Activated CD4-positive, alpha-beta T cell treated with anti-CD3 and anti-CD28 coated beads for 36 hours (primary cell): ENCODE measurements at places on chromosomes 3 and 15. TPM values are rescaled to one million over a fixed set of nuclear protein-coding genes. Genes with fewer than 3 reads are reported as not detected.

Gene CTXND1
- total RNA-seq, result not detected

Gene GPR87
- total RNA-seq, result 2.3 TPM

Gene ARGFX
- total RNA-seq, result not detected

Gene C3orf33
- 1.6 TPM for total RNA-seq

Gene PGBD4
- total RNA-seq, result 2.3 TPM

Gene GP5
- 0.39 TPM for total RNA-seq

Gene CCDC71
- 22.2 TPM for total RNA-seq

Gene DNASE1L3
- total RNA-seq, result not detected

Gene CXCR6
- total RNA-seq, result 0.85 TPM

- no peak for DNase-seq
These were observed 9.6 kb downstream of the CMC1 start for GRCh38 chr3:28250999-28251398.

- no peak for DNase-seq
These were observed 8.2 kb downstream of the LRIG1 start for GRCh38 chr3:66492672-66493071.

DNA sequence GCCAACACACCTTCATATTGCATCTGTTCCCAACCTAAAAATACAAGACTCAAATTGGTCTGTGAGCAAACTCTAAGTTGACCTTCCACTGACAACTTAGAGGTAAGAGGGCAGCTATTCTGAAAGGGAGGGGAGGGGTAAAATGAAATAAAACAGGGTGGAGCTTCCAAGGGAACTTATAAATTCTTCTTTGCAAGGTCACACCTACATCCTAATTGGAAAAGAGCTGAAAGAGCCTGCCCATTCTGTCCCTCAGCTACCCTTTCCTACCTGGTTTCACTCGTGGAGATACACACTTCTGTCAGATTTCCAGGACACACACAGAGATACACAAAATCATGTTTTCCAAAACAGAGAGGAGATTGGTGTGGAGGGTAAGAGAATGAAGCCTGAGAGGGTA is 1.0 kb downstream of the ILDR1 start:
- DNase-seq, result no peak

- no peak for DNase-seq
These were observed 7.5 kb downstream of the DET1 start for GRCh38 chr15:88538972-88539371.

DNA sequence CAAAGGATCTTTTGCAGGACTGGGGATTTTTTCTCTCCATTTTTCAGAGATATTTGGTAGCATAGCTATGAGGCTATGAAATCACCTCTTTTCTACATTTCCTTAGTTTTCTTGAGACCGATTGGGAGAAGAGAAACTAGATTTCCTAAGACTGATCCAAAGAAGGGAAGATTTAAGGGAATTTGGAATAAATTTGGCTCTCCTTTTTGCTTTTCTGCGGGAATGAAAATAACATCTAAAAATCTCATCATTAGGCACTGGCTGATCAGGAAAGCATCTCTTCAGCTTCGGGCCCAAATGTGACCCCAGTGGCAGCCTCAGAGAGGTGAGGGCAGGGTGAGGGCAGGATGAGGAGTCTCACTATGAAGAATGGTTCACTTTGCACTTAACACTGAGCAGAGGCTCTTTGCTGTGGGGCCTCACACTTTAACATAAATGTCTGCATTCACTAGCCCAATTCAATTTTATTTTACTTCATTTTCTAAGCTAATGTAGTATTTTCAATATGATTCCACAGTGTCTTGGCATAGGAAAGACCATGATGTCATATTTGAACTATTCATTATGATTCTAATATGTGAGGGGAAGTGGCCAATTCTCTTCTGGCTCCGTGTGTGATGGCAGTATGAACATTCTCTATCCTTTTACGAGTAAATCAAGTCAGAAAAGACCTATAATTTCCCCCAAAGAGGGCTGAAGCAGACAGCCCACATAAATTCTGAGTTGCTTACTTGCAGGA is 193.2 kb downstream of the MEX3B start:
- no peak for DNase-seq

DNA sequence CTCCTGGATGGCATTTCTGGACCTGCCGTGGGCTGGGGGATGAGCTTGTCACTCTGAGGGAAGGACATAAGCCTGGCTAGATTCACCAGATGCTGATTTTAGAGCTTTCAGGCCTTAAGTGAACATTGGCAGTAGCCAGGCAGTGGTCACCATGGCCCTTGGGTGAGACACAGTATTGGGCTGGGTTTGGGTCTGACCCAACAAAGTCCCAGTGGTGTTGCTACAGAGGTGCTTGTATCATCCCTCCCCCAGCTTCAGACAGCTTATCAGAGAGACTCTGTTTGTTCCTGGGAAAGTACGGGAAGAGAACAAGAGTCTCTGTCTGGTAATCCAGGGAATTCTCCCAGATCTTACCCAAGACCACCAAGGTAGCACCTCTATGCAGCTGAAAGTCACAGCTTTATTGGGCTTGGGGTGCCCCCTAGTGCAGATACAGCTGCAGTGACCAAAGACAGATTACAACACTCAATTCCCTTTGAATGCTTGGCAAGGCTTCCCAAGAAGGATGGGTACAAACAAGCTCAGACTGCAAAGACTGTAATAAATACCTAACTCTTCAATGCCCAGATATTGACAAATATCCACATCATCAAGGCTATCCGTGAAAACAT is 9.8 kb upstream of the RUVBL1 start:
- DNase-seq, result peak; percentile 55

GRCh38 chr3:172596394-172596706 is 73.1 kb upstream of the TNFSF10 start:
- DNase-seq, result no peak

DNA sequence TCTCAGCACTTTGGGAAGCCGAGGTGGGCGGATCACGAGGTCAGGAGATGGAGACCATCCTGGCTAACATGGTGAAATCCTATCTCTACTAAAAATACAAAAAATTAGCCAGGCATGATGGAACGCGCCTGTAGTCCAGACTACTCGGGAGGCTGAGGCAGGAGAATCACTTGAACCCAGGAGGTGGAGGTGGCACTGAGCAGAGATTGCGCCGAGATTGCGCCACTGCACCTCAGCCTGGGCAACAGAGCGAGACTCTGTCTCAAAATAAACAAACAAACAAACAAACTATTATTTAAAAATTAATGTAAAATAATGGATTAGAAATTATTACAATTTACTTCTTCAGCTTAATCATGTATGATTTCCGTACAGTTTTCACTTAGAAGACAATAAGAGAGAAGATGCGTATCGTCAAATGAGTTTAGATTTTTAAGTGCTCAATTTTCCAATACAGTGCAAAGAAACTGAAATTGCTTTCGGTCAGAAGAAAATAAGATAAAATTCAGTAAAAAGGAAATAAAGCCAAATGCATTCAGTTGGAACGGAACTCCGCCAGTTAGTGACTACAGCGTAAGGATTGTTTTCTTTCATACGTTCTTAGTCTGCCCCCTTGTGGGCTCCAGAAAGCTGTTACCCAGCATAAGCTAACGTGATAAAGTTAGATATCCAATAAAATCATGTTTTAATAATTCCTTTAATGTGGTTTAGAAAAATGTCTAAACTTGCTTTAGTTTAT is 24.8 kb downstream of the AADAC start:
- DNase-seq, result peak; percentile 56

GRCh38 chr15:28252831-28253230 is 69.1 kb downstream of the HERC2 start:
- no peak for DNase-seq

- peak; percentile 44 for DNase-seq
These were observed 9.0 kb upstream of the SMAD6 start for GRCh38 chr15:66692808-66693596.

GRCh38 chr15:68389936-68390817 is 41.8 kb downstream of the ITGA11 start:
- peak; percentile 28 for DNase-seq

GRCh38 chr15:33454996-33455395 is 144.2 kb downstream of the RYR3 start:
- no peak for DNase-seq

DNA sequence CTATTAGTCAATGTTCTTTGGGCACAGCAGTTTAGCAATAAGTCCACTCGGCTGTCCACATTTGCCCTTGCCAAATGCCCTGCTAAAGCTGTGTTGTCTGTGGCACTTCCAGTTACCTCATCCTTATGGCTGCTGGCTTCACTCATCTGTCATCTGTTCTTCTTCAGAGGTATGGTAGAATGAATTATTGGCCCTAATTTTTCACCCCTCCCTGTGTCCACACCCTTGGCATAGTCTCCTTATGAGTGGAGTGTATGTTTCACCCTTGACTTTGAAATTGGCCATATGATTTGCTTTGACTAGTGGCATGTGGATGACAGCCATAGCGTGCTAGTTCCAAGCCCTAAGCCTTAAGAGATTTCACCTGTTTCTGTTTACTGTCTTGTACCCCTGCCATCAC is 72.1 kb upstream of the EPHB1 start:
- DNase-seq, result no peak

DNA sequence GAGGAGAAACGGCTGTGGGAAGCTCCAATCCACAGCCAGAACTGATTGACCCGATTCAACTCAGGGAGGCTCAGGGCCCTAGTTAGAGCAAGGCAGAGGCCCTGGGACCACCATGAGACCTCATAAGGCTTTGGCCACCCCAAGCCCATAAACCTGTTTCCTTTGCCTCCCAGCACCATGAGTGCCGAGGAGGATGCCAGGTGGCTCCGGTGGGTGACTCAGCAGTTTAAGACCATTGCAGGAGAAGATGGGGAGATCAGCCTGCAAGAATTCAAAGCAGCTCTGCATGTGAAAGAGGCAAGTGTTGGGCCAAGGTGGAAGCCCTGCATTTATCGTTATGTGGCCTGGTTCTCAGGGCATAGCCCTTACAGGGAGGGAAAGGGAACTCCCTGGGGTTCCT is 11.9 kb downstream of the NOX5 start:
- DNase-seq, result no peak

- DNase-seq, result no peak
These were observed 731.1 kb downstream of the EDEM1 start for GRCh38 chr3:5918626-5919025.

- DNase-seq, result peak; percentile 71
These were observed 2.8 kb downstream of the EFHB start for GRCh38 chr3:19931180-19931692.

- DNase-seq, result peak; percentile 81
These were observed 35.4 kb downstream of the ACP3 start for GRCh38 chr3:132352556-132353143.

DNA sequence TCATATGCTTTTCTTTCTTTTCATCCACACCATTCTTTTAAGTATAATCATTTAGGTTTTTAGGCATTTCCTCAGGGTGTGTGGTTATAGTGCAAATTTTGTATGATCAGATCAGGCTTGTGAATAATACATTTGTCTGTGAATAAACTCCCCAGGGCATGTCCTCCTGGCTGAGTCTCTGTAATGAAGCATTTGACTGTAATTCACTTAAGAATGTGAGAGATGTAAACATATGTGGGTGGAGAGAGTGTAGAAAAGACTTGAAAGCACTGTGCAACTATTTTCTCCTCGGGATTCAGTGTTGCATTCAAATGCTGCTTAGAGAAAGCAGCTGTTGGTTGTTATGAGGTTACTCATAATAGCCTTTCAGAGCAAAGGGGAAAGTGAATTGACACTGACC is 996.5 kb downstream of the TUSC7 start:
- DNase-seq, result no peak

DNA sequence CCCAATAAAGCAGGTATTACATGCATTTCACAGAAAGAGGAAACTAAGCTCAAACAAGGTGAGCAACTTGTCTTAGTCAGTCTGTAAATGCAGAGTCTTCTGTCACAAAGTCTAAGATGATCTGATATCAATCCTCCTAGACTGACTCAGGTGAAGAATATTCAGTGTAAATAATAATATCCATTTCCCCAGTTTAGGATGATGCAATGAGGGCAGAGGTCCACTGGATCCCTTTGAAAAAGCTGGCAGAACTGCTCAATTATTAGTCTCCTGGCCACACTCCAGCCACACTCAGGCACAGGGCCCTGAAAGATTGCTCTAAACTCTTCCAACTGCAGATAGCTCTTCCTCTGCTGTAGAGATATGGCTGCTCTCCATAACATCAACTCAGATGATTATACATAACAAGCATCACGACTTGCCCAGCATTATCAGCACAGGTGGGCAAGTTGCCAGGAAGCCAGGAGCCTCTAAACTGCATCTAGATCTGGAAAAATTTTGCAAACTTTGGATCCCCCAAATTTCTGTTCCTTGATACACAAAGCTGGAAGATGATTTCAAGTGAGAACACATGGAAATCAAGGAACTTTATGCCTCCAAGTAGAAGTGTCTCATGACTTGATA is 129.8 kb upstream of the CPNE4 start:
- DNase-seq, result no peak

GRCh38 chr3:172061724-172062184 is 22.4 kb downstream of the FNDC3B start:
- DNase-seq, result no peak

- no peak for DNase-seq
These were observed 107.6 kb downstream of the FILIP1L start for GRCh38 chr3:100006570-100007271.

GRCh38 chr15:64897345-64897985 is 14.2 kb upstream of the ANKDD1A start:
- DNase-seq, result no peak

DNA sequence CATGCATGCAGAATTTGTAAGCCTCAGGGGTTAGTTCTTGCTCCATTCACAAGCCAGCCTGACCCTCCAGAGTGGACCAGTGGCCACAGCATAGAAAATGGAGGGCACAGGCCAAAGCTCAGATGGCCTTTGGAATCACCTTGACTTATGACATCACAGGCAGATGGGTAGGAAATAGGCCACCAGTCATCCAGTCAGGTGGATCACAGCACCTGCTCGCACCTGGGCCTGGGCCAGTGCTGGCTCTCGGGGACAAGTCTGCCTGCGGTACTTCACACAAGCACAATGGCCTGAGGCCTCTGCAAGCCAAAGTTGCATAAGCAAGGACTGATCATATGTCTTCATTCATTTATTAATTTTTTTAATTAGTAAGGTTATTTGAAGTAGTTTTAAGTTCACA is 39.3 kb downstream of the PPCDC start:
- no peak for DNase-seq

- no peak for DNase-seq
These were observed 10.8 kb downstream of the ZWILCH start for GRCh38 chr15:66515901-66516322.

GRCh38 chr3:12489832-12490231 is 5.6 kb downstream of the TSEN2 start:
- DNase-seq, result no peak

DNA sequence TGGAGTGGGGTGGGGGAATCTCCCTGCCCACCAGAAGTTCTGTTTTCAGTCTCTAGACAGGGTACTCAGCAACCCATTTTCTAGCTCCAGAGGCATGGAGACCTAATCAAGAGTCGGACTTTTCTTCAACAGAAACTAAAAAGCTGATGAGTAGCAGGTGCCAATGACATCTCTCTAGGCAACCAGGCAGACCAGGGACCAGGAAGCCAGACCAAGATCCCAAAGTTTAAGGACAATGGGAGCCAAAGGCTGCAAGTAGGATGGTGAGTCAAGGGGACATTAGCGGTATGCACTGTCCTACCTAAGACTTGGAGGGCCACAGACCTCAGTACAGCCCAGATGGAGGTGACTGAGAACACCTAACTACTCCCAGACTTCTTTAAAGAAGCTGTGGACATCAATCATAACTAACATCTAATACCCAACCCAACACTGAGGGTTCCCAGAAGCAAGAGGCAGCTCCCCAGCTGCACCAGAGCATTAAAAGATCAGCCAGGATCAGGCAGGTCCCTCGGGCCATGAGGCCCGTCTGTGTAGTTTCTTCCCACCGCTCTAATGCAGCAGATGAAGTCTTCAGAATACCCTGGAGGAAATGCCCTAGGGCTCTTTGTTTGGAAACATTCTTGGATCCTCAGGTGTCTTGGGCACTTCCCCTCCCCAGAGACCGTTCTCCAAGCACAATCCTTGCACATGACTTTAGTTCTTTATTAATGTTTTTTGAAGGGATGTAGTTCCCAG is 979 bp downstream of the CCDC71 start:
- DNase-seq, result no peak
